ENCODE measurements at places on chromosomes 12 and 14.

DNA sequence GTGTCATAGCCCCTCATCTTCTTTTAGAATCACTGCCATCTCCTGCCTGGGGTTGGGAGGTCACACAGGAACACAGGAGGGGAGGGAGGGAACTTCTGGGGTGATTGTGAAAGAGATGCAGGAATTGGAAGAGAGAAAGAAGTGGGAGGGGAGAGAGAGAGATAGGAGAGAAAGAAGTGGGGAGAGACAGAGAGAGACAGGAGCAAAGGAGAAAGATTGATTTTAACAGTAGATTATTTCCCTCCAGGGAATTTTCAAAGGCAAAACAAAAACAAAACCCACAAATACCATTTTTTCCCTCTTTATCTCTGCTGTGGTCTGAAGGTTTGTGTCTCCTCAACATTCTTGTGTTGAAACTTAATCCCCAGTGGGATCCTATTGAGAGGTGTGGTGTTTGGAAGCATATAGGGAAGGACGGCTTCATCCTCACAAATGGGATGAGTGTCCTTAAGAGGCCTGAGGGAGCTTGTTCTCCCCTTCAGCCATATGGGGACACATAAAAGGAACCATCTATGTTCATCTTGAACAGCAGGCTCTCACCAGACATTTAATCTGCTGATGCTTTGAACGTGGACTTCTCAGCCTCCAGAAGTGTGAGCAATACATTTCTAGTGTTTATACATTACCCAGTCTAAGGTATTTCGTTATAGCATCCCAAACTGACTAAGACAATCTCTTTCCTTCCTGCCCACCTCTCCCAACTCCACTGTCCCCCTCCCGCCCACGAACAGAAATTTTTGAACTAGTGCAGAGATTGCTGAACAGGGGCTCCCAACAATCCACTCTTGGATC lies 134.9 kb upstream of the MAX start:
- no peak for DNase-seq

DNA sequence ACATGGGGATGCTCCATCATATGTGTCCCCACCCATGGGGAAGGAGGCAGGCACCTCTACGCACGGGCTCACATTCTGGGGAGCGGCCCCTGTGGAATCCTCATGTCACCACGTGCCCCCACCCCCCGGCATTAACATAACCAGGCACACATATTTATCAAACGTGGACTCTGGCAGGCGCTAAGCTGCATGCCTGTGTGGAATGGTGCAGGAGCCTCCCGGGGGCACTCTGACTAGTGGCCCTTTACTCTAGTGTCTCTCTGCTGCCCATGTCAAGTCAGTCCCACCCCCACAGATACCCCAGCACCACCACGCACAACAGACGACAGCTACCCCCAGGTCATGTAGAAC lies 66.1 kb downstream of the CCDC88C start:
- no peak for DNase-seq

GRCh38 chr12:85036234-85036707 lies at the start of the genes LRRIQ1 and TSPAN19:
TSS of gene LRRIQ1 (plus strand) at chr12:85036351. CDS start at chr12:85038177, 1,826 bp downstream.
TSS of gene TSPAN19 (minus strand) at chr12:85036277. CDS start at chr12:85029946, 6,331 bp downstream.
- no peak for DNase-seq

- no peak for DNase-seq
These were observed 103.0 kb downstream of the C12orf42 start for GRCh38 chr12:103392722-103393121.

DNA sequence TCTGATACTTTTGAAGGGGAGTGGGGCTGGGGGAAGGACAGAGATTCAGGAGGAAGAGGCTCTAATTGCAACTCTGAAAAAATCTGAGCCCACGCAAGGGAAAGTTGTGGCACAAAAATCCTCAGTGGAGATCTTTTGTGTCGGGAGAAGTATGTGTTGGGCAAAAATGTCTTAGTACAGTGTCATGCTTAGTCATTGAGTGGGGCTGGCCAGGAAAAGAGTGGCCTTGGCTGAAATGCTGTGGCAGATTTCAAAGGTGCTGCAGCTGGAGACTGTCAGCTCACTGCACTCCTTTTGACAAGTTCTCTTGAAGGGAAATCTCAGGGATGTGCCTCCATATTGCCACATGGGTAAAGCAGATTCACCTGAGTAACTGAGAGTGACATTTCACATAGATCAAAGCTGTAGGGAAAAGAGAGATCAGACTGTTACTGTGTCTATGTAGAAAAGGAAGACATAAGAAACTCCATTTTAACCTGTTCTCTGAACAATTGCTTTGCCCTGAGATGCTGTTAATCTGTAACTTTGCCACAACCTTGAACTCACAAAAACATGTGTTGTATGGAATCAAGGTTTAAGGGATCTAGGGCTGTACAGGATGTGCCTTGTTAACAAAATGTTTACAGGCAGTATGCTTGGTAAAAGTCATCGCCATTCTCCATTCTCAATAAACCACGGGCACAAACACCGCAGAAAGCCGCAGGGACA lies 36.0 kb upstream of the GLIPR1 start:
- DNase-seq = no peak

GRCh38 chr14:54000341-54000811 lies 43.8 kb upstream of the BMP4 start:
- DNase-seq = no peak

GRCh38 chr12:53252349-53252916 lies 15.7 kb upstream of the ESPL1 start:
- DNase-seq = no peak

GRCh38 chr14:101025131-101025530 lies 121.6 kb upstream of the RTL1 start:
- DNase-seq = no peak

DNA sequence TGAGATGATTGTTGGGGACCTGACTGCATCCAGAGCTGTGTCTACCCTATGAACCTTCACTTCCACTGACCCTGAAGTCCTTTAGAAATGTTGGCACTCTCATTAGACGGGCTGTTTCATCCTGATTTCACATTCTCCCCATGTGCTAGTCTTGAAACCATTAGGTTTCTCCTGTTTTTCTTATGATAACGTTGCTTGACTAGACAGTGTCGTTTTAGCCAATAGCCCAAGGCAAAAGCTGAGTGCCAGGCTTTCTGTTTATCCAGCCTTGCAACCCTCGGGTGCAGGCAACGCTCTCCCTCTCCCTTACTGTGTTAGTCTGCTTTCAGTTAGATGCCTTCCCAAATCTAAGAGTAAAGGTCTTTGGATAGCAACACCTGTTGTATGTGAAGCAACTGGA lies 30.1 kb downstream of the DACT1 start:
- DNase-seq = no peak

GRCh38 chr12:94802796-94803195 lies 152.4 kb upstream of the TMCC3 start:
- no peak for DNase-seq

GRCh38 chr14:73240816-73241480 lies 3.6 kb downstream of the PAPLN start:
- DNase-seq = no peak

DNA sequence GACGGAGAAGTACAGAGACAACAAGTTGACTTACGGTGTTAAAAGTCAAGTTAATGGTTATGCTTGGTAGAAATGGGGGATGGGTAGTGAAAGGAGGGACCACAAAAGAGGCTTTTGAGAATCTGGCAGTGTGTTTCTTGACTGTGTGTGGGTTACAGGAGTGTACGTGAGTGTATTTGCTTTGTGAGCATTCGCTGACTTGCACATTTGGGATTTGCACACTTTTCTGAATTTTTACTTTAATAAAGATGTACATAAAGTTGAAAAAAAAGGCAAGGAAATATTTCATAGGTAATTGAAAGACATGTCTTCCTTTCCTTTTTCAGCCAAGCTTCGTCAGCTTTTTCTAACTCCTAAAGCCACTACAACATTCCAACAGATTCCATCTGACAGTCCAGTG lies 28.6 kb upstream of the CCDC91 start:
- DNase-seq = no peak

- no peak for DNase-seq
These were observed 4.5 kb upstream of the SETD1B start for GRCh38 chr12:121799156-121799841.

DNA sequence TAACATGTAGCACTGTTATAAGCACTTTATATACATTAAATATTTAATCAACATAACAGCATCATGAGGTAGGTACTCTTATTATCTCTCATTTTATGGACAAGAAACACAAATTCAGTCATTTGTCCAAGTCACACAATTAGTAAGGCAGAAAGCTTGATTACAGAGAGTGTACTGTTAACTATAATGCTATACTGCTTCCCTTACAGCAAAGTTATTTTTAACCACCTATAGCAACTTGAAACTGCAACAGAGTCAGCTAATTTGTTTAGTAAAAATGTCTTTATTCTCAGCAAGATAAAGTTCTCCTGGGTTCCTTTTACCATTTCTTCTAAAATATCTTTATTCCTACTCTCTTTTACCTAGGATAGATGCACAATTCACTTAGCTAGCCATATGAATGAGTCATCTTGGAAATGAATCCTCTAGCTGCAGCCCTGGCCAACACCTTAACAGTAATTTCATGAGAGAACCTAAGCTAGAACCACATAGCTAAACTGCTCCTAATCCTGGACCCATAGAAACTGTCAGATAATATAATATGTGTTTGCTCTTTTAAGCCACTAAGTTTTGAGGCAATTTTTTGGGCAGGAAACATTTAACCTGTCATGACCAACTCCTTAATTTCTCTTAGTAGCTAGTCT lies 90.2 kb upstream of the HECTD1 start:
- DNase-seq = no peak

DNA sequence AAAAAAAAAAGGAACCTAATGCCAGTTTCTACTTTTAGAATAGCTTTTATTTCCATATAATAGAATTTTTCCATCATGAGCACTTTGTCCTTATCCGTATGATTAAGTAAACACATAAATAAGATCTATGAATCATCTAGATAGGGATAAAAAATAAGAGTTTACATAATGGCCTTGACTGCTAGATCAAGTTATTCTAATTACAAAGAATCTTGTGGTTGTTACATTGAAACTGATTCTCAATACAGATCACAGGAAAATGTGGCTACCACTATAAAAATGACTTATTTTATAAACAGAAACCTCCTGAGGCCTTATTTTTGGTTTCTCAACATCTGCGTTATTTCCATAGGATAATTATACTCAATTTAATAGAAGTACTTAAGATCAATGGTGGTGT lies 34.4 kb upstream of the NDUFA12 start:
- no peak for DNase-seq

GRCh38 chr14:52522581-52523345 lies 29.5 kb downstream of the TXNDC16 start:
- DNase-seq = no peak

- DNase-seq = no peak
These were observed 213.0 kb downstream of the MON2 start for GRCh38 chr12:62679608-62680007.

DNA sequence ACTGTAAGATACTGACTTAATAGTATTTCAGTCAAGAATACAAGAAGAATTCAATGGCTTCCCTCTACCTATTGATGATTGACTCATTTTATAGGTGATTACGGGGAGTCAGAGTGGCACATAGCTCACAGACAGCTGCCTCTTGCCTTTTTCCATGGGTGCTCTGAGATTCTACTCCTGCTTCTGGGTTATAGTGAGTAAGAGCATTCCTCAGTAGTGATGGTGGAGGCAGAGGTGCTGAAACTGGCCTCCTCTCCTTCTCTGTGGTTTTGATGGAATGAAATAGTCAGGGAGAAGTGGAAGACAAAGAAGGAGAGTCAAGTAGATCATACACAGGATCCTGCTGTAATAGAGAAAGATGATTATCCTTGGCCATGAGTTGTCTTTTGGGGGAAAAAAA lies 438.2 kb upstream of the FAR2 start:
- DNase-seq = no peak

- no peak for DNase-seq
These were observed 2.9 kb upstream of the PPFIBP1 start for GRCh38 chr12:27521066-27521465.

All from stimulated activated CD8-positive, alpha-beta memory T cell treated with anti-CD3 and anti-CD28 coated beads, Interleukin-7, amount 100 ng/mL, for 4 hours (primary cell).